ENCODE measurements at places on chromosomes 6 and 20. TPM values are rescaled to one million over a fixed set of nuclear protein-coding genes. Genes with fewer than 3 reads are reported as not detected.

- DNase-seq: no peak
Observed at GRCh38 chr6:42987533-42988451, 3.4 kb downstream of the PPP2R5D start.

DNA sequence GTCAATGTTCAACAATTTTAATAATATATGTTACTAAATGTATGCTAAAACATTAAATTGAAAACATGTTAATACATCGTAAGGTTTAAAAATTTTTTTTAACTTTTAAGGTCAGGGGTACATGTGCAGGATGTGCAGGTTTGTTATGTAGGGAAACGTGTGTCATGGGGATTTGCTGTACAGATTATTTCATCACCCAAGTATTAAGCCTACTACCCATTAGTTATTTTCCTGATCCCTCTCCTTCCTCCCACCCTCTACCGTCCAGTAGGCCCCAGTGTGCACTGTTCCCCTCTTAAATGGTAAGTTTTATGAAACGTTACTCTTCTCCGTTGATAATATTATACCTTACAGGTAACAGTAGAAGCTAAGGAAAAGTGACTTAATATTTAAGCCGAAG is 15.8 kb downstream of the PDE7B start:
- DNase-seq: no peak

DNA sequence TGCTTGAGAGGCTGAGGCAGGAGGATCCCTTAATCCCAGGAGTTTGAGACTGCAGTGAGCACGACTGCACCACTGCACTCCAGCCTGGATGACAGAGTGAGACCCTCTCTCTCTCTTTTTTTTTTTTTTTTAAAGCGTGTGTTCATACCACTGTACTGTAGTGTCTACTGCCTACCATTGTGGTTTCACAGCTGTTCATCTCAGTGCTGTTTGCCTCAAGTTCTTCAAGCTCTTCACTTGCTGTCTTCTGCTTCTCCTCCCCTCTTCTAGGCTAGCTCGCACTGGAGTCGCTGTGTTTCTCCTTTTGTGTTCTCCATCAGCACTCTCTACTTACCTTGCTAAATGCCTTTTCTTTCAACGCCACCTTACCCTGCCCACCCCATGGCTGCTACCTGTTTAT is 7.4 kb downstream of the FOXO3 start:
- DNase-seq: no peak

- DNase-seq: no peak
Observed at GRCh38 chr6:41503827-41504465, 42.2 kb upstream of the FOXP4 start.

DNA sequence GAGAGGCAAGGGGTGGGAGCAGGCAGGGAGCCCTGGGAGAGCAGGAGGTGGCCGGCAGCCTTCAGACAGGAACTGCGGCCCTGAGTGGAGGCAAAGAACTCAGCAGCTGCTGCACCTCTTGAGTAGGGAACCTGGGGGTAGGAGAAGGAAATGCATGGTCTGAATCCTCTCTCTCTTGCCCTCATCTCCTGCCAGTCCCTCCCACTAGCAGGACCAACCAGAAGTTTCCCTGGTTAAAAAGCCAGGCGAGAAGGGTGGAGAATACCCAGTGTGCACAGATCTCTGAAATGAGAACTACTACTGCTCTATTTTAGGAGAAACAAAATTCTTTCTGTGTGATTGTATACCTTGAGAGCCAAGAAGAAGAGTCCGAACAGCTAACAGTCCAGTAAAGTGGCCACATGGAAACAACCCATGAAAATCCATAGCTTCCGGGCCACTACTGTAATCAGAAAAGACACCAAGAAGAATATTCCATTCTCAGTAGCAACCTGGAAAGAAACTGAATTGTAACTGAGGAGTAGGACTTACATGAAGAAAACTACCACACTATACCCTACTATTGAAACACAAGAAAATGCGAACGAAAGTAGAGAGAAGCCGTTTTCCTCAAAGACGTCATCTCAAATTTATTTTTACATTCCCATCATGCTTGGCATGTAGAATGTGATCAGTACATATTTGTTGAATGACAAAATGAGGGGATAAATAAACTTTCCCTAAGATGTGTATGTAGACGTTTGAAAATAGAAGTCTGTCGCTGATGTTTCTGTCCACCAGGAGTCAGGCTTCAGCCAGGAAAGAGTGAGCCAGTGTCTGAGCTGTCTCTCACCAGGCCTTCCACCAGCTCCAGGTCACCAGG is 25.6 kb downstream of the WRNIP1 start:
- DNase-seq: no peak

The POM121L2 gene
- total RNA-seq: not detected

All from suprapubic skin (tissue), 4 donors.